ENCODE measurements at places on chromosomes 5 and 9.

- no peak for DNase-seq
Measured at GRCh38 chr9:134073500-134073899, 5.7 kb upstream of the BRD3 start.

DNA sequence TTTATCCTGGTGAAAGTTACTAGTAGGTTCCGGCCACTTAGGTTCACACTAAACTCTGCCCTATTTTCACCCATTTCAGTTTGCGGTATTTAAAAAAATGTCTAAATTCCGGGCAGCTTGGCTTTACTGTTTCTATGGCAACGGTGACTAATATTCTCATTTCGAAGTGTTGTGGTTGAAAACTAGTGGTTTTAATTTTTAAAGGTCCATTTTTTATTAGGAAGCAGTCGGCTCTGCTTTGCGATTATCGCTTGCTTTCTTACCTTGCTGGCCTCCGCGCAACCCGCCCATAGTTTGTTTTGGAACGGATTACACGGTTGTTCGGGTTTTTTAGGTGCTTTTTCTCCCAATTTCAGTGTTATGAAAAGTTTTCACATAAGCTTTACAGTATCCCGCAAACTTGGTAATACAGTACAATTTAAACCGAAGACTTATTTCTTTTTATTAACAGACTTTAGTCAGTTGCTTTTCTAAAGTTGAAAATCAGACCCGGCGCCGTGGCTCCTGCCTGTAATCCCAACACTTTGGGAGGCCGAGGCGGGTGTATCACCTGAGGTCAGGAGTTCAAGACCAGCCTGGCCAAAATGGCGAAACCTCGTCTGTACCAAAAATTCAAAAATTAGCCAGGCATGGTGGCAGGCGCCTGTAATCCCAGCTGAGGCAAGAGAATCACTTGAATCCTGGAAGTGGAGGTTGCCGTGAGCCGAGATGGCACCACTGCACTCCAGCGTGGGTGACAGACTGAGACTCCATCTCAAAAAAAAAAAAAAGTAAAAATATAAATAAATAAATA lies 1.6 kb downstream of the KDM4C start:
- DNase-seq = no peak

- DNase-seq = no peak
Measured at GRCh38 chr9:123787416-123787815, 142.5 kb downstream of the DENND1A start.

GRCh38 chr9:111661802-111662521 lies 557 bp downstream of the GNG10 start:
- peak; percentile 32 for DNase-seq

DNA sequence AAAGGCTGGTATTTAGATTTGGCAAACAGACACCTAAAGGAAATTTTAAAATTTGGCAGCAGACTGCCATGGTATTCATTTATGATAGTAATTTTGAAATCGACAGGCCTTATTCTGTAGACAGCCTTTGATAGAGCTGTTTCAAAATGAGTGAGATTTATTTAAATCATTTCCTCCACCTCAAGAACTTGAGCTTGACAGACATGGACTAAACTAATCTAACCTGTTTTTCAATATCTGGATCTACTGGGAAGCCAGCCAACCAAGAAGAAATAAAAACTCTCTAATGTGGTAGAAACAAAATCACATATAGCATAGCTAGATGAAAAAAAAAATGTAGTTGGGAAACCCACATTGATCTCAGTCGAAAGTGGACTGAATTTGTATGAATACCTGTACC lies 56.9 kb upstream of the RASA1 start:
- DNase-seq = no peak

Measured in stimulated activated naive CD4-positive, alpha-beta T cell treated with Interleukin-2 at 50 U/mL for 16 hours (primary cell).